ENCODE measurements at places on chromosomes 3 and 15.

- DNase-seq = no peak
Measured at GRCh38 chr3:55173504-55173903, 245.6 kb upstream of the LRTM1 start.

DNA sequence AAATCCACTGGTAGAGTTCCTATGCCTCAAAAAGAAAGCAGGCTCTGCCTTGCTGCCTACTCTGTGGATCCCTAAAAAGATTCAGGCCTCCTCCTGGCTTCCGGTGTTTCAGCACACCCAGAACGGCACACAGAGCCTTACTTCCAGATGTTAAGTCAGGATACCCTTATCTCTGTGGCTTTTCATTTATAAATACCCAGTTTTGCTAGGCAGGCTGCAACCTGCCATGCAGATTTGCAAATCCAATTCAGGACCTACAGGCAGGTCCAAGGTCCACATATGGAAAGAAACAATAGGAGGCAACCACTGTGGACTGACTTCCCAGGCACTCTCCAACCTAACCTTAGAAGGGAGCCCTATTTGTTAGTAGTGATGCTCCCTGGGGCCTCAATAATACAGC, 30.7 kb downstream of the EFL1 start:
- DNase-seq = no peak

- no peak for DNase-seq
Measured at GRCh38 chr3:169668957-169669741, 5.6 kb upstream of the MECOM start.

GRCh38 chr15:66649235-66649984, 52.6 kb upstream of the SMAD6 start:
- no peak for DNase-seq

- DNase-seq = no peak
Measured at GRCh38 chr3:34955680-34956079, 683.6 kb upstream of the ARPP21 start.

- no peak for DNase-seq
Measured at GRCh38 chr3:9026320-9027045, 63.2 kb upstream of the RAD18 start.

- no peak for DNase-seq
Measured at GRCh38 chr15:33344111-33344510, 33.3 kb downstream of the RYR3 start.

DNA sequence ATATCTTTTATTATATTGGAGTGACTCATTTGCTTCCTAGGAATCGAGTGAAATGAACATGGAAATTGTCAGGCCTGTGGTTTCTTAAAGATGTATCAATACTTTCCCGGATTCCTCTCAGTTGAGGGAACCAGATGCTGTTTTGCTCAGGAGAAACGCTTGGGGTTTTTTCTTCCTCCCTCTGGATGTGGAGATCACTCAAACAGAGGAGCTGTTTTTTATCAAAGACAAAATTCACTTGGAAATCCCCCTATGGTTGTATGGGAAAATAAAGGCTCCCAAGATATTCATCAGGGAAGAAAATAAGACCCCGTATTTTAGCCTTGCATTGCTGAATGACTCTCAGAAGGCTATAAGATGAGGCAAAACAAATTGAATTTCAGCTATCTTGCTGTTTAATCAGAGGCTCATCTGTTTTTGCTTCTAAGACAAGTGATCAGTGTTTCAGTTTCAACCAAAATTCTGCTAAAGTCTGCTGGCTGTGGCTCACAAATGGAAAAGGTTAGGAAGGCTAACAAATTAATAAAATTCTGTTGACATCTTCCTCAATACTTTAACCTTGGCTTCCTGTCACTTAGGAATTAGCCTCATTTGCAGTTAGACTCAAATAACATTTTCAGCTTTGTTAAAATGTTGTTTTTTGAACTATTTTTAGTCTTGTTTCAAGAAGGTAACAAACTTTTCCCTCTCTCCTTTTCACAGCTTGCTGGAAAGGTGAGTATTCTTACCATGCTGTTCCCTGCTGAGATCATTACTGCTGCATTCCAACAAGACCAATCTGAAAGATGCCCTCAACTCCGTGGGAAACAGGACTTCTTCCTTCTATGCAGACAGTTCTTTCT, 83.6 kb downstream of the COL6A5 start:
- no peak for DNase-seq

- DNase-seq = no peak
Measured at GRCh38 chr15:60047701-60048100, 43.6 kb downstream of the FOXB1 start.

DNA sequence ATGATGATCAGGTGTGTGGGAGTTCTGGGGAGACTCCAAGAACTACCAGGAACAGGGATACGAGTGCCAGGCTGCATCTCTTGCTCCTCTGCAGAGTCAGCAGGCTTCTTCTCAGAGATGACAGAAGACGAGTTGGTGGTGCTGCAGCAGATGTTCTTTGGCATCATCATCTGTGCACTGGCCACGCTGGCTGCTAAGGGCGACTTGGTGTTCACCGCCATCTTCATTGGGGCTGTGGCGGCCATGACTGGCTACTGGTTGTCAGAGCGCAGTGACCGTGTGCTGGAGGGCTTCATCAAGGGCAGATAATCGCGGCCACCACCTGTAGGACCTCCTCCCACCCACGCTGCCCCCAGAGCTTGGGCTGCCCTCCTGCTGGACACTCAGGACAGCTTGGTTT, 7.9 kb downstream of the PRRT3 start:
- no peak for DNase-seq

- DNase-seq = no peak
Measured at GRCh38 chr3:163315786-163316185, 1762.5 kb downstream of the SI start.

GRCh38 chr15:20346082-20346805, 195.4 kb downstream of the GOLGA6L6 start:
- DNase-seq = no peak

DNA sequence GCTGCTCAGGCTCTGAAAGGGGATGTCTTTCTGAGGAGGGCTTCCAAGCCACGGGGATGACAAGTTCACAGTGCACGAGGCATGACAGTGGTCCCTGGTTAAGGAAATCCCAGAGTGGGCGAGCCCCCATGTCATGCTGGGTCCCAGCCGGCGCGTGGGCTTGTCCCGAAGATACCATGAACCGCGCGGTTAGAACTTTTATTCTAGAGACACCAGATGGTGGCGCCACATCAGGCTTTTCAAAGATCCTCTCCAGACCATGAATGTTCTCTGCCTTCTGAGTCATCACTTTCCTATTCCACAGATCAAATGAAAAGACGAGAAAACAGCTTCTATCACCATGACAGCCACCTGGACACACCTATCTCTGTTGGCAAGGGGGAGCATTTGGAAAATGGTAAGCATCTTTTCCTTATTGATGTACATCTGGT, 227.8 kb upstream of the LYSMD4 start:
- DNase-seq = no peak

GRCh38 chr3:70779296-70779695, 466.9 kb upstream of the MDFIC2 start:
- DNase-seq = no peak

GRCh38 chr3:174332391-174332790, 526.7 kb upstream of the NAALADL2 start:
- no peak for DNase-seq

DNA sequence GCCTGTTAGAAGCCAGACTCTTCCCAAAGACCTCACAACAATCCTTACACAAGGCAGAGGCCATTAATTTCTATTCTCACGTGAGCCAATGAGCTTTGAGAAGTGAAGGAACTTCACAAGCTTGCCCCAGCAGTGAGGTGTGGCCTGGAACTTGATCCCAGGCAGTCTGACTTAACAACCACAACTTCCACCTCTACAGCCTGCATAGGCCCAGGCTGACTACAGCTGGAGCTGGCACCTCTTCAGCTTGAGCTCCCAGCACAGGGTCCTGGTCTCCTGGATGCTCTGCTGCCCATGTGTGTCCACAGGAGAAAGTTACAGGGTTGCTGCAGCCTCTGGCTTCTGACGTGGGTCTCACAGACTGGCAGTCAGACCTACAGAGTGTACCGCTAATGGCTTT, 111.0 kb downstream of the ERC2 start:
- DNase-seq = no peak

DNA sequence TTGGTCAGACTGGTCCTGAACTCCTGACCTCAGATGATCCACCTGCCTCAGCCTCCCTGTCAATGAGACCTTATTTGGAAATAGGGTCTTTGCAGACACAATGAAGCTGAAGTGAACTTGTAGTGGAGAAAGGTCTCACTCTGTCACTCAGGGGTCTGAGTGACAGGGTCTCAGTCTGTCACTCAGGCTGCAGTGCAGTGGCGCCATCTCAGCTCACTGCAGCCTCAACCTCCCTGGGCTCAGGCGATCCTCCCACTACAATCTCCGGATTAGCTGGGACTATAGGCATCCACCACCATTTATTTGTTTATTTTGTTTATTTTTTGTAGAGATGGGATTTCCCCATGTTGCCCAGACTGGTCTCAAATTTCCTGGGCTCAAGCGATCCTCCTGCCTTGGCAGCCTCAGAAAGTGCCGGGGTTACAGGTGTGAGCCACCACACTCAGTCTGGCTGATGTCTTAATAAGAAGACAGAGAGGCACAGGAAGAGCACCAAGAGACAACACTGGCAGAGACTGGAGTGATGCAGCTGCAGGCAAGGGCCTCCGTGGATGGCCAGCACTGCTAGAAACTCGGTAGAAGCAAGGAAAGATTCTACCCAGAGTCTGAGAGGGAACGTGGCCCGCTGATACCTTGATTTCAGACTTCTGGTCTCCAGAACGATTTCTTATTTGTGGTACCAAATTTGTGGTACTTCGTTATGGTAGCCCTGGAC, 26.2 kb upstream of the RAF1 start:
- no peak for DNase-seq

- no peak for DNase-seq
Measured at GRCh38 chr15:63348392-63348791, 33.3 kb downstream of the CA12 start.

- no peak for DNase-seq
Measured at GRCh38 chr3:58074997-58075396, 66.8 kb downstream of the FLNB start.

GRCh38 chr15:64009798-64010261, 36.5 kb downstream of the DAPK2 start:
- peak; percentile 43 for DNase-seq

GRCh38 chr15:64589435-64590084, 129.2 kb downstream of the ZNF609 start:
- DNase-seq = no peak

GRCh38 chr3:162348912-162349311, 852.3 kb downstream of the OTOL1 start:
- DNase-seq = no peak

DNA sequence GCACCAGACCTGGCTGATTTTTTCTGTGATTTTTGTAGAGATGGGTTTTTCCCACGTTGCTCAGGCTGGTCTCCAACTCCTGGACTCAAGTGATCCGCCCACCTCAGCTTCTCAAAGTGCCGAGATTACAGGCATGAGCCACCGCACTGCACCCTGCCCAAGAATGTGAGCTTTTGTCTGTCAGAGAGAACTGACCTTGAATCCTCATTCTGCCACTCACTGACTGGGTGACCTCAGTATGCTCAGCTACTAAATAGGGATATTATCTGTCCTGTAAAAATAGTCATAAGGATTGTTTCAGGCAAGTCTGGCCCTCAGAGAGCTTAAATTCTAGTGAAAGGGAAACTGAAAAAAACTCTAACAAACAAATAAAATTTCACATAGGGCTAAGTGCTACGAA, 2.1 kb upstream of the RFT1 start:
- DNase-seq = no peak

DNA sequence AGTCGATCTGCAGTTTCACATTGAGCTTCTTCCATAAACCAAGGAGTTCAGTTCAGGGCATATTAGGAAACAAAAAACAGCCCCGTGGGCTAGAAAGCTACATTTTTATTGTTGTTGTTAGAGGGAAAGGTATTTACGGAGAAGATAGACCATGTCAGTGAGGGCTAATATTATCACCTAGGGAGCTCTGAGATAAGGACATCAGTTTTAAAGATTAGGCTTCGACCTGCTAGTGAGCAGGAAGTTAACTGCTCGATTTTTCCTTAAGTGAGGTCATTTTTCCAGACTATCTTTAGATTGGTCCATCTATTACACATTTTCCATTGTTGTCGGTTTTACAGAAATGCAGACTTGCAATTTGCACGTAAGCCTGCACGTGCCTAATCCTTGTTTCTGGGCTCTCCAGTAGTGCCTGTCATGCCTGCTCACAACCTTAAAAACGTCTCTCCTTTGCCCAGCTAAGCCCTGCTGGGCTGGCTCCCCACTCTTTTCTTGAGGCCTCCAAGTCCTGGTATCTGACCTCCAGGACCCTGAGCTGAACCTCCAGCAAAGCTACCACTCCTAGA, 72.6 kb downstream of the MTHFS start:
- DNase-seq = no peak

GRCh38 chr3:9500108-9501050, 53.2 kb downstream of the LHFPL4 start:
- DNase-seq = peak; percentile 71

DNA sequence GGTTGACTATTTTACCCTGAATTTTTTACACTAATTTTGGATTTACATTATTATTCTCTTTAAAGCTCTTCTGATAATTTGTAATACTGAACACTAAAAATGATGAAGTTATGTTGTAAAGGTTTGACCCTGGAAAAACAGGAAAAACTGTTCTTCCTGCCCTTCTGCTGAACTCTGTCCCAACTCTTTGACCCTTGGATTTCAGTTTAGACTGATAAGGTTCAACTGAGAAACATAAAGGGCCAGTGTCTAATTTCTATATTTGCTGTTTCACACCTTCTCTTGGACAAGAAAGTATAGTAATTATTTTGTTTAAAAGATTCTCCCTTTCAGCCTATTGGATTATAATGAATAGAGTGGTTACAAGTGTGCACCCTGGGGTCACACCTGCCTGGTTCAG, 12.8 kb upstream of the TMOD3 start:
- no peak for DNase-seq

DNA sequence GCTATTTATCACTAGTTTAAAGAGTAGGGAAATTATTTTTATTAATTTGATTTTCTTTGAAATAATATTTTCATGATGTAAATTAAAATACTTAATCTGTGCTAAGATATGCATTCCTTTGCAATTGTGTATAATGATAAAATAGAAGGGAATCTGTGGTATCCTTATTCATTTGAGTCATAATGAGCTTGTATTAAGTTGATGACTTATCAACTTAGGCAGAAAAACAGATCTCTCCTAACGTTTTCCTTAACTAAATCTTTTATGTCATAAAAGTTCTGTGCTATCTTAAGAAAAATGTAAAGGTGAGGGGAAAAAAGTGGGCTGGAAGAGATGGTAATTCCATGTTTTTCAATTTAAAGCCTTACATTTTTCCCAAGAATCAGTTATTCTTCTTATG, 1.9 kb downstream of the FGF7 start:
- DNase-seq = no peak

DNA sequence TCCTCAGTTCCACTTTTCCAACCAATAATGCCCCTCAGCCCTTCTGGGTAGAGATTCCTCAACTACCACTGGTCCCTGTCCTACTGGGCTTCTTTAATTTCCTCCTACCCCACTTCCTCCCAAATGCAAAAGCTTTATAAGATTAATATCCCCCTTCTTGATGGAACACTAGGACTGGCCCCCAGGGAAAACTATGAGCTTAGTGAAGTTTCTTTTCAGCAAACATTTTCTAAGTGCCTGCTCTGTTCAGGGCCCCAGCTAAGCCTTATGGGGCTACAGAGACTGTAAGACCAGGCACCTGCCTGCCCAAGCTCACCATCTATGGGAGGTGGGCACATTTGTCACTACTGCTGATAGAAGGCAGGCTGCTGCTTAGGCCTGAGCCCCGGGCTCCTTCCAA, 79.4 kb downstream of the RPLP1 start:
- DNase-seq = no peak

- no peak for DNase-seq
Measured at GRCh38 chr3:67662733-67663132, 8.3 kb upstream of the SUCLG2 start.

Measured in stimulated activated CD4-positive, alpha-beta T cell treated with anti-CD3 and anti-CD28 coated beads, TNF-alpha, amount 100 ng/mL, for 48 hours (primary cell).